Ovary (tissue), 10 donors: ENCODE measurements at places on chromosomes 12 and 14. TPM values are rescaled to one million over a fixed set of nuclear protein-coding genes. Genes with fewer than 3 reads are reported as not detected.

GRCh38 chr12:46677749-46678148 is 148.0 kb downstream of the SLC38A4 start:
- no peaks in the 10 kb centered on the region for H3K4me1 ChIP-seq
- no peak for DNase-seq
- no peak overlapping the region for H3K27ac ChIP-seq
- no peaks in the 10 kb centered on the region for H3K36me3 ChIP-seq
- H3K27me3 ChIP-seq = no peaks in the 10 kb centered on the region

- H3K36me3 ChIP-seq = no peaks in the 10 kb centered on the region
- H3K27ac ChIP-seq = no peak overlapping the region
- H3K4me3 ChIP-seq = no peak overlapping the region
- H3K27me3 ChIP-seq = no peaks in the 10 kb centered on the region
- no peak for DNase-seq
These were observed 34.0 kb upstream of the ALG10 start for GRCh38 chr12:33988197-33988805.

- H3K4me1 ChIP-seq = no peaks in the 10 kb centered on the region
- no peaks in the 10 kb centered on the region for H3K27me3 ChIP-seq
- no peaks in the 10 kb centered on the region for H3K36me3 ChIP-seq
- no peak for DNase-seq
- no peak overlapping the region for H3K27ac ChIP-seq
These were observed 504.9 kb upstream of the CCDC196 start for GRCh38 chr14:65981192-65981843.

DNA sequence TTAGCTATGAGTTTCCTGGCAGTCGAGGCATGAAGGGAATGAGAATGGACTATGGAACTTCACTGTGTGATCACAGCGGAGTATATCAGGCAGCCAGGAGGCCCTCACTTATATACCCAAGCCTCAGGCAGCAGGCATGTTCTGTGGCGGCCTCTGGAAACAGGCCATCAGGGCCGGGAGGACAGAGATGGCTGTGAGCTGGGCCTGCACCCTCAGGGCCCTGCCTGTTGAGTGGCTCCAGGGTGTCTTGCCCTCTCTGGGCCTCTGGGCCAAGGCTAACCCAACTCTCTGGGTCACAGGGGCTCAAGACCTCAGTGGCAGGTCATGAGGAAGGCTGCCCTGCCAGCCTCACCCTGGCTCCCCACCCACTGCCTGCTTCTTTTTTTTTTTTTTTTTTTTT is 33.9 kb upstream of the RCOR1 start:
- H3K36me3 ChIP-seq = no peaks in the 10 kb centered on the region
- peaks cover 1% of the 10 kb centered on the region for H3K4me1 ChIP-seq
- no peak for DNase-seq
- H3K27ac ChIP-seq = no peak overlapping the region
- H3K27me3 ChIP-seq = no peaks in the 10 kb centered on the region

The SLC6A13 gene
- 6.1 TPM for total RNA-seq

The KRT82 gene
- not detected for total RNA-seq
